Retina (tissue), 1 donor: ENCODE measurements at places on chromosomes 7 and 10.

DNA sequence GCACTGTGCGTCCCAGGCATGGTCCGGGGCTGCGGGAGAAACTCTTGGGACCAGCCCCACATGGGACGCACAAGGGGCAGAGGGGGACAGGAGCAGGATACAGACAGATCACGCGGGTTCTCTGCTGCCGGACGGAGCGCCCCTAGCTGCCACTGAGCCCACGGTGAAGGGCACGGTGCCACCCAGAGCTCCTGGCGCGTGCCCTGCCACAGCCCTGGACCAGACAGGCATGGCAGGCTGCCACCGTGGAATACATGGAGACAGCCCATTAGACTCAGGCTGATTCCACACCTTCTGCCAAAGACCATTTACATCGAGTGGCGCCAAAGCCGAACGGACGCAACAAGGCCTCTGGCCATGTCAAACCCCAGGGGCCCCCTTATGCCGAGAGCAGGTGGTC lies 90.4 kb downstream of the MAD1L1 start:
- no peak for DNase-seq

DNA sequence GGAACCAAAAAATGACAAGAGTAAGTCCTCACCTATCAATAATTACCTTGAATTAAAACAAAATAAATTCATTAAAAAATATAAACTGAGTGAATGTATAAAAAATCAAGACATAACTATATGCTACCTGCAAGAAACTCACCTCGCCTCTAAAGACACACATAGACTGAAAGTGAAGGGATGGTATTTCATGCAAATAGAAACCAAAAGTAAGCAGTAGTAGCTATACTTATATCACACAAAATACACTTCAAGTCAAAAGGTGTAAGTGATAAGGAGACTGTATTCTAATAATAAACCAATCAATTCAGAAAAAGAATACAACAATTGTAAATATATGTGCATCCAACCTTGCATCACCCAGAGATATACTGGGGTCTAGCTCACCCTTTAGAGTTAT lies 332.6 kb downstream of the SH2D4B start:
- DNase-seq: no peak

DNA sequence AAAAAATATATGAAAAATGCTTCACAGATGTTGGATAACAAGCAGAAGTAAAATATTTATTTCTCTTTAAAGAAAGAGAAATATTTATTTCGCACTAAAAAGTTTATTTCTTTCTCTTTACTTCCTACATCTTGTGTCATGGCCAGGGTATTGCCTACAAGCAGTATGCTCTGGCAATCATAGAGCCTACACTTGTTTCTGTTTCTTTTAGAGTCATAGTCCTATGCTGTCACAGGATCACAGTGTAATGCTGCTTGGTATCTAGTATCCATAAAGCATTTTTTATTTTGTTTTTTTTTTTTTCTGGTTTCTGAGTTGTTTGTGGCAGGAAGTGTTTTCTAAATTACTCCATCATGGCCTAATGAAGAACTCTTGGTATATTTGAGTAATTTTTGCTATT lies 116.0 kb downstream of the ATRNL1 start:
- DNase-seq: no peak

DNA sequence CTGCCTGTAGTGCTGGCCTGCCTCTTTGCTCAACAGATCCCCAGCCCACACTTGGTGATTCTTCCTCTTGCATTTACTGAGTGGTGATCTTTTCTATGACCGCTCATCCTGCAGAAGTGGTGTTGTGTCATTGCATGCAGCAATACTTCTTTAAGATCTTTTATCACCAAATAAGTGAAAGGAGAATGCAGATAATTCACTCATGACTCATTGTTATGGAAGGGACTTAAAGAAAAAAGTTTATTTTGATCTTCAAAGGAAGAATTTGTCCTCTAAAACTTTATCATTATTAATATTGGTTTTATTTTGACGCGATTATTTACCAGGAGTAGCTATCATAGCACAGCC lies 489.1 kb upstream of the CELF2 start:
- DNase-seq: no peak

DNA sequence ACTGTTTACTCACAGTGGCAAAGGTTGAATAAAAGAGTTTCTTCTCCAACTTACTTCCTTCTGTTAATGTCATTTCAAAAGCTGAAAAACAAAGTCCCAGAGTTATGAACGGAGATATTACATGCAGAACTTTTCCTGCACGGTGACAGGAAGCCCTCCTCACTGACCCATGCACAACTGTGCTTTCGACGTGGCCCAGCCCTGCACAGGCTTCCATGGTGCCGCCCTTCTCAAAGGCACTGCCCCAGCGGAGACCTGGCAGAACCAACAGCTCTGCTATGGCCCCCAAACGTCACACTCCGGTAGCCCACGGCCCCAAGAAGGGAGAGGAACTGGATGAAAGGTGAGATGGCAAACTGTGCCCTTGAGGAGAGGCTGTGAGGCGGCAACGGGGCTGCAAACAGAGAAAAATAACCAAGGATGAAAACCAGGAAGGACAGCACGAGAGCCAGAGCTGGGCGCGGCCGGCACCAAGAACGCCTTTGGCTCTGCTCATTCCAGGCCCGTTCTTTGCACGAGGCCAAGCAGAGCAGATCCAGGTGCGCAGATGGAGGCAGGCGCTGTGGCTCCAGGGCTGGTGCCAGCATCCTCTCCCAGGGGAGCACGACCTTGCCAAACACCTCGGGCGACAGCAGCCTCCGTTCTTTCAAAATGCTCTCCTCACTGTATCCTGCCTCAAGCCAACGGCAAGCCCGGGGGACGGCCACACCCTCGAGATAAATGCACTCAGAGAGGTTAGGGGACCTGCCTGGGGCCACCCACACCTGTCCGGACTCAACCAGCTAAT lies 7.0 kb upstream of the FUOM start:
- no peak for DNase-seq

GRCh38 chr10:127123626-127124025 lies 72.8 kb downstream of the INSYN2A start:
- no peak for DNase-seq

DNA sequence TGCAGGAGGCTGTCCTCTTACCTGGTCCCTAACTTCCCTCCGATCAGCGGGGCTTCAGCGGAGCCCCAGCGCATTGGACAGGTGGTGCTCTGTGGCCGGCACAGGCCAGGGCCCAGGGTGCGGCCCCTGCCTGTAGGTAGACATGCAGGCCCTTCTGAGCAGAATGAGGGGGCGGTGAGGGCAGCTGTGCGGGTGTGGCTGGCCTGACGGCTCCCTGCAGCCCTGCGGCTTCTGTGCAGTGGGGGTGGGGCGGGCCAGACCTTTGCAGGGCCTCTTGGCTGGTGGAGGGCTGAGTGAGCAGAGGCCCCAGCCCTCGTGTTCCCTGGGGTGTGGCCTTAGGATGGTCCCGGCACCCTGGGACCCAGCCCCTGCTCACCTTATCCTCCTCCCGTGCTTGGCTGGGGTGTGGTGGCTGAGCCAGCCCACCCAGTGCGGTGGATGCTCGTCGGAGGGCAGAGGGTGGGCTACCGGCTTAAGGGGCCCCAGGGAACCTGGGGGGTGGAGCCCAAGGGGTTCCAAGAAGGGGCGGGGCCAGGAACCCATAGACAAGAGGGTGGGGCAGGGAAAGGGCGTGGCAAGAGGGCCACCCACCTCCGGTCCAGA lies 175.2 kb upstream of the TNRC18 start:
- DNase-seq: peak; percentile 58

- peak; percentile 61 for DNase-seq
Measured at GRCh38 chr7:116672596-116673456, 830 bp downstream of the MET start.

GRCh38 chr10:25725917-25726716 lies 207.9 kb upstream of the MYO3A start:
- peak; percentile 77 for DNase-seq

GRCh38 chr10:118471863-118472262 lies 123.6 kb downstream of the PRLHR start:
- DNase-seq: no peak

DNA sequence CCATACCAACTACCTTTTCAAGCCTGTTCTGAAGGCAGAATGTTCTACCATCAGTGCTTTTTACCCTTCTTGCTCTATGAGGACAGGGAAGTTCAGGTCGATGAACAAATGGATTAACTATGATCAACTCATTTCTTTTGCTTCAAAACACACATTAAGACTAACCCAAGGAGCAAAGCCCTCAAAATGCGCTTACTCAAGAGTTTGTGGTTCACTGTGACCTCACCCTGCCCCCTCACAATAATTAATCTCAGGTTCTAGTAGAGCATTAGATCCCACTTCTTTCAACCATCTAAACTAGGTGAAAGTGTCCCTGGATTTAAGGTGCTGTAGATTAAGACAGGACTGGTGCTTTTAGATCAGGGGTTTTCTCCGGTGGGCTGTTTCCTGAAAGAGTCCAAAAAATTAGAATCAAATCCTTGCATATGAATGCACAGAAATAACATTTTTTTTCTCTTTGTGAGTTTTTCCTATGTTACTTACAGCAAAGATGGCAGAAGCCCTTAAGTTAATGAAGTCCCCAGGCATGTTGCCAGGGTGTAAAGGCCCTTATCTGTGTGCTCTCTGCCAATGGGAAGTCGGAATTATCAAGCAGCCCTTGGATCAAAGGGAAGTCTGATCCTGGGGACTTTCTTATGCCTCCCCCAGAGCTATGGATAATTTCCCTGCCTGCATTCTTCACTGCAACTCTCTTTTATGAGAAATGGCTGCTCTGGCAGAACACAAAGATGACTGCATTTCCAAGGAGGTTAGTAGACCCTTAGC lies 205.5 kb upstream of the STK17A start:
- DNase-seq: no peak

DNA sequence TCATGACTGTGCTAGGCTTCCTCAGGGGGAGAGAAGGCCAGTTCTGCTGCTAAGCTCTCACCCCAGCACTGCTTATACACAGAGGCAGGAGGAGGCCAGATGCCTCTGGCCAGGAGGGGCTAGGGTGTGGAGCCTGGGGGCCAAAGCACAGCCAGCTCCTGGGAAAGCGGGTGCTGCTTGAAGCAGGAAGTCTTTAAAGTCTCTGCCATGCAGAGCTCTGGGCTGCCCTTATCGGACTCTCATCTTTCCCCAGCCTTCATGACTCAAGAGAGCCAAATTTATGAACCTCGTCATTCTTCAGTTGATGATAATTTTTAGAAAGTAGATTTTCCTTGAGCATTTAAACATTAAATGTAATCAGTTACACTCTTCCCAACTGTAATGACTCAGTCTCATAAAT lies 11.2 kb upstream of the TSPAN14 start:
- DNase-seq: no peak

DNA sequence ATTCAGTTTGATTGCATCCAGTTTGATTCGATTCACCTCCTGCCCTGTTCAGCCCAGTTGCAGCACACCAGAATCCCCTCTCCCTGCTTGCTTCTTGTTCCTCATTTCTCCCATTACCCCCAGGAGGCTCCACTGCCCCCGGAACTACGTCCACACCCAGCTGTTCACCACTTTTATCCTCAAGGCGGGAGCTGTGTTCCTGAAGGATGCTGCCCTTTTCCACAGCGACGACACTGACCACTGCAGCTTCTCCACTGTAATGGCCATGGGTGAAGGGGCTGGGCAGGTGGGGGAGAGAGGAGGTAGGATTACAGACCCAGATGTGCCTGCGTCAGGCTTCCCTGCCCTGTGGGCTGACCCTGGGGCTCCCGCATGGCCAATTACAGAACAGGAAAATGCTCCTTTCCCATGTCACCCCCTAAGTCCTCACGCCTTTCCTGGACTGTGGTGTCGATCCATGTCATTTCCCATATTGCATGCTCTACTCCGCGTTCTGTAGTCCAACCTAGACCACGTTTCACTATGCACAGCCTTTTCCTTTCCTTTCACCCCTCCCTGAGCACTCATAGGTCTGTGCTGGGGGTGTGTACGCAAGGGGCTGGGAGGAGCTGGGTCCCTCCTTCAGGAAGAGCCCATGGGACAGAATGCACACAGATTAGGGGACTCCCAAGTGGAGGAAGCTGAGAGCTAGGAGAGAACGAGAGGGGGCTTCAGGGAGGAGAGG lies 8.2 kb downstream of the GHRHR start:
- no peak for DNase-seq

DNA sequence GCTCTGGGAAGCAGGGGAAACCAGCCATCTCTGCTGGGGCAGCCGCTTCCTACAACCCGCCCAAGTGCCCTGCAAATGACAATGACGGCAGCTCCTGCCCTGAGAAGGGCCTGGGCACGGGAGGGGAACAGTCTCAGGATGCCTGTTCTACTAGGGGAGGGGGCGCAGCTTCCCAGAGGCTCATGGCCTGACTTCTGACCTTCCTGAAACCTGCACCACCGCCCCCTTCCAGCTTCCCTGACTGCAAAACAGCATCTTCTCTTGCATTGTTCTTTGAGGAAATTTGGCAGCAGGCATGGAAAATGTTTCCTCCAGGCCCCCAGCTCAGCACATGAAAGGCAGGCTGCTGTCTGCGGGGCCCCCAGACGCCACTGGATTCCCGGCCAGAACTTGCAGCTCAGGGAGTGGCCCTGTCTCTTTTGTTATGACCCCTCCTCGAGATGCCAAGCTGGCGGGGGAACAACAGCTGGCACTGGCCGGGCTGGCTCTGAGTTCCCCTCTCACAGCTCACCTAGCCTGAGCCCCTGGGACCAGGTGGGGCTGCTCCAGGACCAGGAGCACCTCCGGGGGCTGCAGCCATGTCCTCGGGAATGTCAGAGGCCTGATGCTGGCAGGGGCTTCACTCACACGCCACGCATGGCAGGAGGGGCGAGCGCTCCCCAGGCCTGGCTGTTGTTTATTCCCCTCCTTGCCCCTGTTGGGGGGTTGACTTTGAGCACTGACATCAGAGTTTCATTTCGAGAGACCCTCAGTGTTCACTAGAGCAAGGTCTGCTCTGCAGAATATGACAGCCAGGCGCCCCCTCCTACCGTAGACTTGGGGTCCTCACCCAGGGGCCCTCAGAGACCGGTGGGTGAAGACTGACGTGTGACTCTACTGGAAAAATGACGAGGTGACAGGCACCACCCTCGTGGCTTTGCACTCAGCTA lies 62.7 kb downstream of the CALML3 start:
- no peak for DNase-seq

DNA sequence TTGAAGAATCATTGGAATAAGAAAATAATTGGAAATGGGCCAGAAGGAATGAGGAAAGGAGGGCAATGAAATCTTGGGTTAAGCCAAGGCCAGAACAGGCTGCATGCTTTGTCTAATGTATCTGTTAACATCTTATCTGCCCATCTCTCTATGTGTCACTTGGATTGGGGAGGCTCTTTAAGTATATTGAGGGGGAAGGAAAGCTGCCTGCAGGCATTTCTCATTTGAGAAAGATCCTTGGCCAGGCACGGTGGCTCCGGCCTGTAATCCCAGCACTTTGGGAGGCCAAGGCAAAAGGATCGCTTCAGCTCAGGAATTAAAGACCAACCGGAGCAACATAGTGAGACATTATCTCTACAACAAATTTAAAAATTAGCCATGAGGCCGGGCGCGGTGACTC lies 14.3 kb downstream of the PCBD1 start:
- DNase-seq: no peak

GRCh38 chr7:130880668-130881067 lies 146.7 kb upstream of the KLF14 start:
- no peak for DNase-seq

GRCh38 chr7:133513608-133514007 lies 260.7 kb downstream of the EXOC4 start:
- no peak for DNase-seq
